HCEC 1CT (cell line): ENCODE measurements at places on chromosomes 4 and X.

DNA sequence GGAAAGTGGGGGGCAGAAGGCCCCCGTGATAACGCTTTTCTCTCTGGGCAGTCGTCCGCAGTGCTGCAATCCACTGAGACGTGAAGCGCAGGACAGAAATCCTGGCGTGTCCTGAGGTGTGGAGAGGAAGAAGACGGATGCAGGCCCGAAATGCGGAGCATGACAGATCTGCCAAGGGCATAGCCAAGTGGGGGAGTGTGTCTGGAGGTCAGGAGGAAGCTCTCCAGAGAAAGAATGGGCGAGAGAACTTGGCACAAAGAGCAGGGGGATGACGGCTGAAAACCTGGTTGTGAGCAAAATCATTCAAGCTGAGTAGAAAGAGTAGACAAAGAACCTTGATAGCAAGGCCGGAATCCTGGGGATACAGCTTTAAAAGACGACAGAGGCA lies 23.7 kb upstream of the HELT start:
- no peak for DNase-seq

DNA sequence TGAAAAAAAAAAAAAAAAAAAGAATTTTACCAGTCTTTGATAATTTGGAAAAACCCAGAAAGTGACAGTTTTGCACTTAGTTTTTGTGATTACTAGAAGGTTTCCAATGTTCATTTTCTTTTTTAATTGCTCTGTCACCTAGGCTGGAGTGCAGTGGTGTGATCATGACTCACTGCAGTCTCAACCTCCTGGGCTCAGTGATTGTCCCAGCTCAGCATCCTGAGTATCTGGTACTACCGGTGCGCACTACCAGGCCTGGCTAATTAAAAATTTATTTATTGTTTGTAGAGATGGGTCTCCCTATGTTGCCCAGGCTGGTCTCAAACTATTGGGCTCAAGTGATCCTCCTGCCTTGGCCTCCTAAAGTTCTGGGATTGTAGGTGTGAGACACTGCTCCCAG lies 3.3 kb downstream of the NUDT9 start:
- no peak for DNase-seq

GRCh38 chr4:164058776-164059445 lies 564.4 kb downstream of the TMA16 start:
- no peak for DNase-seq

- DNase-seq = no peak
Observed at GRCh38 chr4:4408576-4409335, 21.9 kb downstream of the NSG1 start.

DNA sequence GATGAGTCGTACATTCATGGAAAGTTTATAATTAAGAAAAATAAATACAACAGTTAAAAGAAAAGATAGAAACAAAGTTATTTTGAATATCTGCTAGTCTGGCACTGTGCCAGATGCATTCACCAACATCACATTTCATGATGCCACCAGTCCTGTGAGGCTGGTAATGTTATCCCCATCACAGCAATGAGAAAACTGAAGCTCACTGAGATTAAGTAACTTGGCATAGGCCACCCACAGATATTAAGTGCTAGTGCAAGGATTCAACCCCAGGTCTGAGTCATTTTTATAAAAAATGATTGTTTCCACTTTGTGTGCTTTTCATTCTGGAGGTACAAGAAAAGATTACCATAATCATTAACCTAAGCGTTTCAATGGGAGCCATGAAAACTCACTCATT lies 65.0 kb upstream of the IL15 start:
- DNase-seq = peak; percentile 14

GRCh38 chr4:112277220-112277619 lies 8.5 kb downstream of the TIFA start:
- no peak for DNase-seq

DNA sequence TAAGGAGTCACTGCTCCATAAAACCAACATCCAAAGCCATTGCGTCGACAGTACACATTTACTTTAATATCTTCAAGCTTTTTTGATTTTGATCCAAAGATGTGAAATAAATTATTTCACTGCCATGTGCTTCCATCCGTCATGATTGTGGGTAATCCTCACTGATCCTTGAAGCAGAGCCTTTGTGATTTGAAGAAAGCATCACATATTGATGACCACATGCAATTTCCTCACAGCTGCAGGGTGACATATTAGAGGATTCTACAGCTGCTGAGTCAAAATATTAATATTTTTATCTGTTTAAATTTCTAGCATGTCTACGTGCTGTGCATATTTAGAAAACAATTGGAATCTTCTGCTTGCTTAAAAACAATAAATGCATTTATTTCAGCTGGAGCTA lies 196.8 kb upstream of the ANXA3 start:
- no peak for DNase-seq
